ENCODE measurements at places on chromosomes 12 and 14. TPM values are rescaled to one million over a fixed set of nuclear protein-coding genes. Genes with fewer than 3 reads are reported as not detected.

DNA sequence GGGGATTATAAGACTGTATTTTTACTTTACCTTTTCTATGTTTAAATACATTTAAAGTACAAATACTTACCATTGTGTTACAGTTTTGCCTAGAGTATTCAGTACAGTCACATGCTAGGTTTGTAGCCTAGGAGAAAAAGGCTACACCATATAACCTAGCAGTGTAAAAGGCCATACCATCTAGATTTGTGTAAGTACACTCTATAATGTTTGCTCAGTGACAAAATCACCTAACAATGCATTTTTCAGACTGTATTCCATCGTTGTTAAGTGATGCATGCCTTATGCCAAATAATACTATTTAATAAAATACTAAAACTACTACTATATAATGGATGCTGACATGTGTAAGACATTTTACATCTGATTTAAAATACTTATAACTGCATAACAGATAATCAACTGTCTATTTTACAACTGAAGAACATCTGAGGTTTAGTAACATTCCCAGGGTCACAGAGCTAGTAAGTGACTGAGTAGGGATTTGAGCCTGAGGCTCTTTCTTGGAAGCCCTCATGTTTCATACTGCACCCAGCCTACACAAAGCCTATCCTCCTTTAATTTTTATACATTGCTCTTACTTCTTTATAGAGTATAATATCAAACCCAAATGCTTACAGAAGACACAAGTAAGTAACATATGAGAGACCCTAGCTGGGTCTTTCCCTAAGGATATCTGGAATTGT is 296.8 kb downstream of the SYT1 start:
- no peak for DNase-seq

DNA sequence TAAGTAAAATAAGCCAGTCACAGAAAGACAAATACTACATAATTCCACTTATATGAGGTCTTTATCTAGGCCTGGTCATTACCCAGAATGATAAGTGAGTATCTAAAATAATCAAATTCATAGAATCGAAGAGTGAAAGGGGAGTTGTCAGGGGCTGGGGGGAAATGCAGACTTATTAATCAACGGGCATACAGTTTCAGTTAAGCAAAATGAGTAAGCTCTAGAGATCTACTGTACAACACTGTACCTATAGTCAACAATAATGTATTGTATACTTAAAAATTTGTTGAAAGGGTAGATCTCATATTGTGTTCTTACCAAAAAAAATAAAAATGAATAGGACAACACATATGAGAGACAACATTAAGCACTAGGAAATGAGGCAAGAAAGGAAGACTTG is 13.3 kb downstream of the BTBD7 start:
- DNase-seq, result no peak

DNA sequence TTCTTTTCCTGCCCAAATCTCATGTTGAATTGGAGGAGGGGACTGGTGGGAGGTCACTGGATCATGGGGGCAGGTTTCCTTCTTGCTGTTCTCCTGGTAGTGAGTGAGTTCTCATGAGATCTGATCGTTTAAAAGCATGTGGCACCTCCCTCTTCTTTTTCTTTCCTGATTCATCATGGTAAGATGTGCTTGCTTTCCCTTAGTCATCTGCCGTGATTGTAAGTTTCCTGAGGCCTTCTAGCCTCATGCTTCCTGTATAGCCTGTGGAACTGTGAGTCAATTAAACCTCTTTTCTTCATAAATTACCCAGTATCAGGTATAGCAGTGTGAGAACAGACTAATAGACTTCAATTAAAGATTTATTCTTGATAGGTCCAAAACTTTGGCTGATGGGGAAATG is 83.5 kb downstream of the CAND1 start:
- DNase-seq, result no peak

- no peak for DNase-seq
Observed at GRCh38 chr12:15590180-15590826, 198.9 kb downstream of the EPS8 start.

GRCh38 chr12:11081987-11082386 is 10.1 kb downstream of the TAS2R43 start:
- DNase-seq, result no peak

- DNase-seq, result no peak
Observed at GRCh38 chr14:37129047-37129446, 43.4 kb downstream of the SLC25A21 start.

DNA sequence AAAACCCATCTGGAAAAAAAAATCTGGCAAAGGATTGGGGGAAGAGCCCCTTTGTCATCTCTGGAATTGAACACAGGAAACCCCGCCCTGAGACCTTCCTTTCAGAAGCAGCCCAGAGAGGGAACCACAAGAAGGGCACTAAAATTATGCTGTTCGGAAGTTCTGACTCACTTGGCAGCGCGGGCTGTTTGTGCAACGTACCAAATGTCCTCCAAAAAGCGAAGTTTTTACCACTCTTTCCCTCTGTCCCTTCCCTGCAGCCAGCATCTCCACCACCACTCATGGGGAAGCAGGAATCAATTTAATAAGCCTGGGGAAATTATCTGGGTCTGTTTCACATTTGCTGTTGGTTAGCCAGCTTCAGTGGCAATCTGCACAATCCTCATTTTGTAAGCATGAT is 3.2 kb upstream of the SYNE3 start:
- DNase-seq, result no peak

GRCh38 chr12:92702754-92703679 is at the start of gene PLEKHG7:
Gene PLEKHG7 (plus strand): TSS chr12:92702989. CDS start chr12:92706632, 3,643 bp downstream.
- no peak for DNase-seq

The IFNG-AS1 gene
- 0.28 TPM for total RNA-seq

The GPR84 gene
- 3.5 TPM for total RNA-seq

Data from omental fat pad (tissue), 4 donors.